K562 (cell line): ENCODE measurements at places on chromosomes 13 and 19.

GRCh38 chr13:45133396-45134118 lies 13.2 kb downstream of the GTF2F2 start:
- peak; percentile 23 for DNase-seq
- H3K36me3 ChIP-seq = peaks cover 21% of the 10 kb centered on the region; the same call in 2 of the 3 replicates
- H3K4me3 ChIP-seq = no peak overlapping the region
- H3K4me1 ChIP-seq = peaks cover 2% of the 10 kb centered on the region; the same call in 2 of the 3 replicates

GRCh38 chr19:50025794-50026549 lies at the start of gene ZNF473:
Gene ZNF473 (plus strand): TSS chr19:50026005. CDS start chr19:50031083, 5,078 bp downstream.
- H3K4me1 ChIP-seq = peaks cover 13% of the 10 kb centered on the region; the same call in 2 of the 3 replicates
- peaks cover 39% of the 10 kb centered on the region; the same call in 2 of the 3 replicates for H3K36me3 ChIP-seq
- H3K4me3 ChIP-seq = peak within 1 kb of the TSS; percentile 72
- no peaks in the 10 kb centered on the region for H3K27me3 ChIP-seq
- peak; percentile 87 for DNase-seq

DNA sequence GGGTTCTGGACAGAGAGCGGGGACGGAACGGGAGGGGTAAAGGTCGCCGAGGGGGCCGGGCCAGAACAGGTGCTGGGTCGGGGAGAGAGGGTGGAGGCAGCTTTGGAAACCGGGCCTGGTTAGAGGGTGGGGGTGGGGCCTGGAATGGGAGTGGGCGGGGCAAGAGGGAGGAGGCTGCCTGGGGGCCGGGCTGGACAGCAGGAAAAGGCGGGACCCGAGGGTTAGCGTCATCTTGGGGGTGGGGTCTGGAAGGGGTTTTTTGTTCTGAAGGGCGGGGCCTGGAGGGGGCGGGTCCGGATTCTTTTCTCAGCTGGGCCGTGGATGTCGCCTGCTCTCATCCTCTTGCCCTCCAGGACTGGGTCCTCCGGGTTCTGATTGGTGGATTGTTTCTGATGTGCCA lies 4.3 kb upstream of the ZNF813 start:
- H3K36me3 ChIP-seq = no peaks in the 10 kb centered on the region
- H3K27me3 ChIP-seq = no peaks in the 10 kb centered on the region
- peak; percentile 60 for DNase-seq
- H3K4me3 ChIP-seq = no peak overlapping the region

GRCh38 chr13:105979131-105980011 lies 556.1 kb downstream of the EFNB2 start:
- no peaks in the 10 kb centered on the region for H3K36me3 ChIP-seq
- no peak overlapping the region for H3K4me3 ChIP-seq
- no peak for DNase-seq
- H3K27me3 ChIP-seq = no peaks in the 10 kb centered on the region
- no peaks in the 10 kb centered on the region for H3K4me1 ChIP-seq
- no peak overlapping the region for H3K27ac ChIP-seq

- H3K27me3 ChIP-seq = no peaks in the 10 kb centered on the region
- H3K27ac ChIP-seq = peak overlapping the region; percentile 87
- peaks cover 19% of the 10 kb centered on the region; the same call in 1 of the 3 replicates for H3K36me3 ChIP-seq
These were observed 764 bp downstream of the ZNF626 start for GRCh38 chr19:20660473-20661140.

GRCh38 chr19:10510301-10510802 lies 6.9 kb downstream of the S1PR5 start:
- H3K4me1 ChIP-seq = no peaks in the 10 kb centered on the region; the same call in 2 of the 3 replicates
- no peaks in the 10 kb centered on the region for H3K36me3 ChIP-seq
- DNase-seq = peak; percentile 59

- H3K36me3 ChIP-seq = peaks cover 13% of the 10 kb centered on the region; the same call in 2 of the 3 replicates
- no peak overlapping the region for H3K27ac ChIP-seq
- no peak overlapping the region for H3K4me3 ChIP-seq
- H3K27me3 ChIP-seq = no peaks in the 10 kb centered on the region
- no peak for DNase-seq
These were observed 62.1 kb downstream of the ARHGEF7 start for GRCh38 chr13:111177081-111177711.

GRCh38 chr19:18853755-18854427 lies 22.1 kb downstream of the UPF1 start:
- no peak overlapping the region for H3K4me3 ChIP-seq
- no peaks in the 10 kb centered on the region for H3K27me3 ChIP-seq
- DNase-seq = no peak

DNA sequence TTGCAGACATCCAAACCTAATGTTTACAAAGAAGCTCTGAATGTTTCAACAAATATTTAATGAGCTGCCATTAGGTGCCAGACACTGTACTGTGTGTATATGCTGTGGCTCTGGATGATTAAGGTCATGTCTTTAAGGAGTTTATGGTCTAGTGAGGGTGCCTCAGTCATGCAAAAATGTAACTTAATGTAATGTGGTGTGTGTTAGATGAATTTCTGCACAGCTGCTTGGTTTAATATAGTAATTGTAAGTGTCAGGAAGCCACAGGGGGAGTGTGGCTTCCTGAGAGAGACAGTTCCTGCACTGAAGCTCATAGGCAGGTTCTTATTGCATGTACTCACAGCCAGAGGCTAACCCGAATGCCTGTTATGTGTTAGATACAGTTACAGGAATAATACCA lies 43.3 kb downstream of the SPATA13 start:
- no peak overlapping the region for H3K4me3 ChIP-seq
- H3K36me3 ChIP-seq = no peaks in the 10 kb centered on the region
- no peak overlapping the region for H3K27ac ChIP-seq
- no peaks in the 10 kb centered on the region for H3K27me3 ChIP-seq
- no peak for DNase-seq

DNA sequence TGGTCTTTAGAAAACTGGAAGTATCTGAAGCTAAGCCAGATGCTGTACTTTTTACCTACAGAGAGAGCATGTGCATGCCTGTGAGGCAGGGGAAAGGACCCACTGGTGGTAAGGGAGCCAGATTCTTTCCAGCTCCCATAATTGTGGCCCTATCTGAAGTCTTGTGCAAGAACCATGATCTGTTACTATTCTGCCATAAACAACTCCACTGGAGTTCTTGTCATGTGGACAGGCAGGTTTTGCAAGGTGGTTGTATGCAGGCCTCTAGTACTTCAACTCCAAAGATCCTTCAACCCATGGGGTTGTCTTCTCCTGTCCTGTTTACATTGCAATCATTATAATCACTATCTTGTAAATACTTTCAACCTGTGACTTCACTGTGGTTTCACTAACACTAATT lies 14.1 kb downstream of the PROSER1 start:
- no peak overlapping the region for H3K27ac ChIP-seq
- no peaks in the 10 kb centered on the region for H3K27me3 ChIP-seq
- H3K4me1 ChIP-seq = no peaks in the 10 kb centered on the region
- no peak overlapping the region for H3K4me3 ChIP-seq

DNA sequence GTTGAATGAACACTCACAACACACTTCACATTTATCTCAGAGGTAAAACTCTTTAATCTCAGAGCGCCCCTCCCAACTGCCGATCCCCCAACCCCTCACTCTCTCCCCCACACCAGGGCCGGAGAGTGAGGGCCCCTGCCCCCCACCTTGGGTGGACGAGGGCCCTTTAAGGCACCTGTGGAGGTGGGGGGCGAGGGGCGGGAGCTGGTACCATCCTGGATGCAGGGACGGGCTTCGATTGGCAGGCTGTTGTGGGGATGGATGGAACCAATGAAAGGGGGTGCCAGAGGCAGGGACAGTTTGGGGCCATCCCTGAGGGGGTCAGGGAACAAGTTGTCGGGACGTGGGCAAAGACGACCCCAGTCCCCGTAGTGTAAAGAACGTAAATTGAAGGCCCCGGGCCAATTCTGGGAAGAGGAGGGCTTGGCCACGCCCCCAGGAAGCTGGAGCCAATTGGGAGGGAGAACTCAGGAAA lies 1.7 kb upstream of the PNKP start:
- H3K36me3 ChIP-seq = peaks cover 45% of the 10 kb centered on the region
- no peaks in the 10 kb centered on the region for H3K27me3 ChIP-seq

DNA sequence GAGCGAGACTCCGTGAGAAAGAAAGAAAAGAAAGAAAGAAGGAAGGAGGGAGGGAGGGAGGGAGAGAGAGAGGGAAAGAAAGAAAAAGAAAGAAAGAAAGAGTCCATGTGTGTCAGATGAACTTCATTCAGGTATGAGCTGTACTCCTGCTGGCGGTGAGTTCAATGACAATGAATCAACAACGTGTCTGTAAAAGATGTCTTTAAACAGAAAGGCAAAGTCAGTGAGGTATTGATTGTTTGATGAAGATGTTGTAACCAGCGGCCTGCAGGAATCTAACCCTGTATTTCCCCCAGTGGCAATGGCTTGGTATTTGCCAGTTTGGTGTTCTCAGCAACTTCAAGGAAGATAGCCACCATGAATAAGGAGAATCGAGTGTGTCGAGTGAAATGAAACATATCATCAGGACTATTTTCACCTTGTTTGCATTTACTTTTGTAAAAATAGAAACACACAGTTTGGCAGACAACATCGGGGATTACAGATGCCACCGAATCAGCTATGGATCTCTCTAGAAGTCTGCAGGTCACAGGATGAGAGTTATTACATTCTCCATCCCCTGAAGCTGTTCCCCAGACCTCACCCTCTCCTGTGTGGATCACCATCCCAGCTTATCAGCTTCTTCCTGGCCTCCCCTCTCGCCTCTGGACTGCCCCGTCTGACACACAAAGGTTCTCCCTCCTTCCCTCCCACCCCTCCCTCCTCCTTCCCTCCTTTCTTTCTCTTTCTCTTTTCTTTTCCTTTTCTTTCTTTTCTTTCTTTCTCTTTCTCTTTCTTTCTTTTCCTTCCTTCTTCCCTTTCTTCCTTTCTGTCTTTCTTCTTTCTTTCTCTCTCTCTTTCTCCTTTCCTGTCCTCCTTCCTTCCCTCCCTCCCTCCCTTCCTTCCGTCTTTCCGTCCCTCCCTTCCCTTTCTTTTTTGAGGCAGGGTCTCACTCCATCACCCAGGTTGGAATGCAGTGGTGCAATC lies 8.2 kb upstream of the SBK3 start:
- no peak overlapping the region for H3K4me3 ChIP-seq
- DNase-seq = no peak
- H3K27me3 ChIP-seq = peaks cover 3% of the 10 kb centered on the region; the same call in 1 of the 2 replicates
- peaks cover 5% of the 10 kb centered on the region; the same call in 2 of the 3 replicates for H3K4me1 ChIP-seq

DNA sequence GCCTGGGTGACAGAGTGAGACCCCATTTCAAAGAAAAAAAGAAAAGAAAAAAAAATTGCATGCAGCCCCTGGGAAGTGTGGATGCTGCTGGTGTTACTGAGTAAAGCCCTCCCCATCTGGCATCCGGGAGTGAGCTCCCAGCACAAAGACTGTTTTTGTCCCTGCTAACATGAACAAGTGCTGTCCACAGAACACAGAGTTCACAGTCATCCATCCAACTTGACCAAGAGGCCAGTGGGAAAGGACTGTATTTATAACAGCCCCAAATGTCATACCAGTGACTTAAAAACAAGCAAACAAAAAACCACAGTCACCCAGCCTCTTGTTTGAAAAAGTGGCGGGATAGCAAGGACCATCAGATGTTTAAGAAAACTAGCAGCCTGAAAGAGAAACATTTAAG lies 10.8 kb downstream of the FBXO17 start:
- H3K4me3 ChIP-seq = no peak overlapping the region
- peaks cover 7% of the 10 kb centered on the region; the same call in 1 of the 2 replicates for H3K4me1 ChIP-seq
- no peaks in the 10 kb centered on the region for H3K27me3 ChIP-seq
- peaks cover 25% of the 10 kb centered on the region; the same call in 2 of the 3 replicates for H3K36me3 ChIP-seq
- DNase-seq = no peak
- H3K27ac ChIP-seq = no peak overlapping the region

GRCh38 chr13:89610331-89610730 lies 1737.2 kb upstream of the MIR17HG start:
- H3K4me1 ChIP-seq = no peaks in the 10 kb centered on the region

DNA sequence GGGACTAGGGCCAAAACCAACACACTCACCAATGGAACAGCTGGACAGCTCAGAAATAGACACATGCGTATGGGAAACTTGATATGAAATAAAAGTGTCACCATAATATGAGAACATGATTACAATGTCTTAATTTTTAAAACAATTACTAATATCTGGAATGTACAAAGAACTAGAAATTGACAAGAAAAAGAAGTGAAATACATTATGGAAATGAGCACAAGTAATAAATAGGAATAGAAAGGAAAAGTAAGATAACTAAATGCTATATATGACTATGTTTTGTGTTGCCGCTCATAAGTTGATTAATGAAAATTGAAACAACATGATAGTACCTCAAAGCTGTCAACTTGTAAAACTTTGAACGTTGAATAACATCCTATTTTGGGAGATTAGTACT lies 801.1 kb downstream of the SLITRK5 start:
- no peaks in the 10 kb centered on the region for H3K27me3 ChIP-seq
- no peaks in the 10 kb centered on the region for H3K36me3 ChIP-seq
- no peak overlapping the region for H3K4me3 ChIP-seq
- H3K4me1 ChIP-seq = no peaks in the 10 kb centered on the region
- DNase-seq = no peak
- no peak overlapping the region for H3K27ac ChIP-seq

- DNase-seq = no peak
- H3K27me3 ChIP-seq = peaks cover 7% of the 10 kb centered on the region
- no peaks in the 10 kb centered on the region for H3K36me3 ChIP-seq
- H3K4me1 ChIP-seq = no peaks in the 10 kb centered on the region
- H3K27ac ChIP-seq = no peak overlapping the region
These were observed 294.8 kb downstream of the FOXO1 start for GRCh38 chr13:40371531-40372125.

DNA sequence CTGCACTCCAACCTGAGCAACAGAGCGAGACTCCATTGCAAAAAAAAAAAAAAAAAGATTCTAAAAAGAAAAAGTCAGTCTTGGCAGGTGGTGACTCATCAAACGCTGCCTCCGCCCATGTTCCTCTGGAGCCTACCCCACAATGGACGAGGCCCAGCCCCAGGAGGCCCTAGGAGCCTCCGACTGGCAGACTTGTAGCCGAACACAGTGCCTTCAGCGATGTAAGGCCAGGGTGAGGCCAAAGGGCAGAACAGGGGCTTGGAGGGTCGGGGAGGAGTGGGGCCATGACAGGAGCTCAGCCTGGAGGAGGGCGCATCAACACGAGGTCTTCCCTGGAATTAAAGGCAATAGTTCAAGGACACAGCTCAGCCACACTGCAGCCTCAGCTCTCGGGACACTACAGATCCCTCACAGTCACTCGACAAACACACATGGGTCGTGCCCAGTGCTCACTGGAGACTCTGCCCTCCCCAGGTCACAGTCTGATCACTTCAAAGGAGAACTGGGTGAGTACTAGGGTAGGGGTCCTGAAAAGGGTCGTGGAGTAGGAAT lies 5.1 kb downstream of the USE1 start:
- H3K36me3 ChIP-seq = peaks cover 24% of the 10 kb centered on the region; the same call in 2 of the 3 replicates
- peaks cover 29% of the 10 kb centered on the region for H3K4me1 ChIP-seq
- DNase-seq = peak; percentile 63
- H3K4me3 ChIP-seq = no peak overlapping the region
- H3K27me3 ChIP-seq = no peaks in the 10 kb centered on the region

- peaks cover 2% of the 10 kb centered on the region; the same call in 1 of the 3 replicates for H3K36me3 ChIP-seq
- H3K27ac ChIP-seq = no peak overlapping the region
- no peaks in the 10 kb centered on the region for H3K4me1 ChIP-seq
- no peaks in the 10 kb centered on the region for H3K27me3 ChIP-seq
These were observed 88.4 kb upstream of the KLF5 start for GRCh38 chr13:72970301-72970880.

- DNase-seq = no peak
- no peaks in the 10 kb centered on the region for H3K27me3 ChIP-seq
- 0 out of 3 replicates have a peak, but pooled peaks cover 2% of the 10 kb centered on the region for H3K36me3 ChIP-seq
- peaks cover 33% of the 10 kb centered on the region for H3K4me1 ChIP-seq
- H3K4me3 ChIP-seq = peak within 1 kb of the TSS; percentile 70
These were observed at the start of gene PHLDB3 for GRCh38 chr19:43504426-43505185. Gene PHLDB3 (minus strand): TSS chr19:43504746. CDS start chr19:43504118, 628 bp downstream.

- H3K36me3 ChIP-seq = no peaks in the 10 kb centered on the region
- no peak overlapping the region for H3K27ac ChIP-seq
- H3K4me1 ChIP-seq = no peaks in the 10 kb centered on the region; the same call in 1 of the 2 replicates
- no peak for DNase-seq
These were observed 39.3 kb upstream of the UBE2L5 start for GRCh38 chr13:30382836-30383525.

- peaks cover 13% of the 10 kb centered on the region; the same call in 2 of the 3 replicates for H3K36me3 ChIP-seq
- no peak overlapping the region for H3K27ac ChIP-seq
- no peak overlapping the region for H3K4me3 ChIP-seq
These were observed 31.3 kb downstream of the KDM4B start for GRCh38 chr19:5000120-5000611.
